Left forelimb (tissue), 1 donor: ENCODE measurements at places on chromosomes 7 and 10.

GRCh38 chr10:28984431-28984830 is 304.4 kb upstream of the LYZL1 start:
- DNase-seq = no peak

DNA sequence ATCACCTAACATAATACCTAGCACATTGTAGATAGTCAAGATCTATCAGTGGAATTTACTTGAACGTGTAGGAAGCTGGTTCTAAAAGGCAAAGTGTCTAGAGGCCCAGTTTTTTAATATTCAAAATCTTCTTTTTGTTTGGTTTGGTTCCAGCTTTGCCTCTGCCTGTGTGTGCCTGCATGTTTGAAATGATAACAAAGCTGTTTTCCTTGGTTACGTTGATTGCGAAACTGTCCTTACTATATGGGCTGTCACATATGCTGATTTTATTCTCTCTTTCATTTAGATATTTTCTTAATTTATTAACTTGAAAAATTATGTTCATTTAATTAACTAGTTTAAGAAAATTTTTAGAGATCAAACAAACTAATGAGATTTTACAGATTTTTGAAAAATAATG is 237.3 kb downstream of the SEMA3A start:
- no peak for DNase-seq

DNA sequence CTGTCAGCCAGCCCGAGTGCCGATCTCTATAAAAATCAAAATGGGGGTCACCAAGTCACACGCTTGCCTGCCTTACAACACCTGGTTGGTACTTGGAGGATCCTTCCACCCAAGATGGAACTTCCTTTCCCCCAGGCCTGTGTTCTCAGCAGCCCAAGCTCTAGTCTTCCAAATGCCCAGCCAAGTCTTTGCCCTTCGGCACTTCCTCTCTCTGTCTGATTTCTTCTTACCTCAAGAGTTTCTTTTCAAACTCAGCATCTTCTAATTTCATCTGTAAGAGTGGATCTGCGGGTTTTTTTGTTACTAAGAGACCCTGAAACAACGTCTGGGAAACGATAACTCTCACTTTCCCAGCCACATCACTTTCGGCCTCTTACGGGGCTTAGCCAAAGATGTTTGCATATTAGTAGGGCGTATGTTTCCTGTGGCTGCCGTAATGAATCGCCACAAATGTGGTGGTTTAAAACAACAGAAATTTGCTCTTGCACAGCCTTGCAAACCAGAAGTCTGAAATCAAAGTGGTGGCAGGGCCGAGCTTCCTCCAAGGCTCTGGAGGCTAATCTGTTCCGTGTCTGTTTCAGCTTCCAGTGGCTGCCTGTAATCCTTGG is 219.9 kb downstream of the TCF7L2 start:
- DNase-seq = no peak

DNA sequence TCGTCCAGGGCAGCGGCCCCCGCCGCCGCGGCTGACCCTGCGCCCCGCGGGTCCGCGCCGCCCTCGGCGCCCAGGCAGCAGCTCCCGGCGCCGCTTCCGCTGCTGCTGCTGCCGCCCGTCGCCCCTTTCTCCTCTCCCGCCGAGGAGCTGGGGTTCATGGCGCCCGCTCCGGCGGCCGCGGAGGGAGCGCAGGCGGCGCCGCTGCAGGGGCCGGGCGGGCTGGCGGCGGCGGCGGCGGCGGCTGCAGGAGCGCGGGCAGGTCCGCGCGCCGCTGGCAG is 286 bp downstream of the DGKI start:
- DNase-seq = no peak

DNA sequence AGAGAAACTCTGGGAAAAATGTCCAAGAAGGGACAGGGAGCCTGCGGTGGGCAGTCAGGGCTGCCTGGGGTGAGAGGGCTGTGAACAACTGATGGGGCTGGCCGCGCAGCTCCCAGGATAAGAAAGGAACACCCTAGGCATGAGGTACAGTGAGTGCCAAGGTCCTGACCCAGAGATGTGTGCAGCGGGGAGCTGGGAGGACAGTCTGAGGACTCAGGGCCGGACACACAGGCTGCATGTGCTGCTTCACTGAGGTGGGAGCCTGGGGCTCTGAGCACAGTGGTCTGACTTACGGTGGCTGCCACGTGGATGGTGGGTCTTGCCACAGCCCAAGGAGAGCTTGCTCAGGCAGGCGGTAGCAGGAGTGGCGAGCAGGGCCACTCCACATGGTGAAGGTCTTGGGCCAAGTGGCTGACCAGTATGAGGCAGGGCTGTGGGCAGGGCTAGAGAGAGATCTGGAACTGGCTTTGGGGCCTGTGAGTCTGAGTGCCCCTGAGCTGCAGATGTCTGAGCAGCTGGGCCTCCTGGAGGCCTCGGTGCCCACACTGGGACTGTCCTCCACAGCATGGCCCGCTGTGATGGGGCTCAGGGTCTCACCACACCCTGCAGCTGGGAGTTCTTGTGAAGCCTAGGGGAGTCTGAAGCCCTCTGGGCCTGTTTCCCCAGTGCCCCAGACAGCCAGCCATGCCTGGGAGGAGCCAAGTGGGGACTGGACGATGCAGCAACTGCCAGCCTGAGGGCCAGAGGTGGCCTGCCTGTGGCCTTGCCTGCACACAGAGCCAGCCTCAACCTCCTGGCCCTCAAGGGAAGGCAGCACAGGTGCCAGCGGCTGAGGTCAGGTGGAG is 60.3 kb downstream of the RASGEF1A start:
- peak; percentile 46 for DNase-seq

DNA sequence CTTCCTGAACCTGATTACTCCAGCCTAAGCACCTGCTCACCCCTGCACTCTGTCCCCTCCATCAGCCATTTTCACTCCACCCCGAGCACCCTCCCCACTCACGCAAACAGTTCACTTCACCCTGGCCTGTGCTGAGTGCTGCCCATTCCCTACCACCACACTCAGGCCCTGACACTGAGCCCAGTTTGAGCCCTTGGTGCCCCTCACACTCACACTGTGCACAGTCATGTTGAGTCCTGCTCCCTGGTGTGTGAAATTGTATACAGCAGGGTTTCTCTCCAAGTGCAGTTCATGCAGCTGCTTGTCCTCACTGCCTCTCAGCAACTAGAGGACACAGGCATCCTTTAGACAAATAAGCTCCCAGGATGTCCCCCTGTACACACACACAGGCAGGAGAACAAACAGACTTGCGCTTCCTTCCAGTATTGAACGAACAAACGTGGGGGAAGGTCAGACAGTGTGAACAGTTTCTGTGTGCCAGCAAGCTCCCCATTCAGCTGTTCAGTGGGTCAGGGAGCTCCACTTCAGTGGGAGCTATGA is 6.8 kb downstream of the MYO1G start:
- DNase-seq = peak; percentile 57

DNA sequence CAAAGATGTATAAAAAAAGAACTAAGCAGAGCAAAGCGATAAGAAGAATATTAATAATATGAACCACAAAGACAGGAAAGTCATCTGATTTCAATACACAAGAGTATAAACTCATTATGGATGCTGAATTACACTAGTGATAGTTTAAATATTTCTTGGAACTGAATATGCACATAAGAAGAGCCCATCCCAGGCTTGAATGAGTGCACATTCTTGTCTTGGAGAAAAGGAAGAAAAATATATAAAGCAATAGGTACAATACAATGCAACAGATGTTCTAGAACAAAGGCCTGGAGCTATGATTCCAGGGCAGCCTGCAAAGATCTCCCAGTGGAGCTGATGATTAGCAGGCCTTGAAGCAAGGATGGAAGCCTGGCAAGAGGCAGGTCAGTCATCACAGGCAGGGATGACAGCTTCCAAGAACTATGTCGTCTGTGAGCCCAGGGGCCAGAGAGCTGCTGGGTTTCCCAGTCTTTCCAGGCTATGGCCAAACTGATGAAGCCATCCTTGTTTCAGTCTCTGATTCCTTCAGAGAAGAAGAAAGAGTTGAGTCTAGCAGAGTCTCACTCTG is 277.6 kb downstream of the KCNMA1 start:
- no peak for DNase-seq

DNA sequence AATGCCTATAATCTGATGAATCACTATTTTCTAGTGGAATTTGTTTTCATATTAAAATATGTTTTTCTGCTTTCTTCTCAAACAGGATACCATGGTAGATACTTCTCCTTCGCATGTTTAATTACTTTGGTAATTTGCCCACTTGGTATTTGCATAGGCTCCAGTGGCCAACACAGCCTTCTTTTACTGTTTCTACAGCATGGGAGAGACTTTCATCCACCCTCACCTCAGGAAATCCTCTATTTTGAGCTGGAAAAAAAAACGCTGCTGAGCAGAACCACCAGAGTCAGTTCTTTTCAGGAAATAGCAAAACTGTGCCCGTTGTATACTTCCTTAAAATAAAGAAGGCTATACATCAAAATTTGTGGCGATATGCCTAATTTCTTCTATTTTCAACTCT is 213.3 kb downstream of the MDFIC start:
- no peak for DNase-seq

DNA sequence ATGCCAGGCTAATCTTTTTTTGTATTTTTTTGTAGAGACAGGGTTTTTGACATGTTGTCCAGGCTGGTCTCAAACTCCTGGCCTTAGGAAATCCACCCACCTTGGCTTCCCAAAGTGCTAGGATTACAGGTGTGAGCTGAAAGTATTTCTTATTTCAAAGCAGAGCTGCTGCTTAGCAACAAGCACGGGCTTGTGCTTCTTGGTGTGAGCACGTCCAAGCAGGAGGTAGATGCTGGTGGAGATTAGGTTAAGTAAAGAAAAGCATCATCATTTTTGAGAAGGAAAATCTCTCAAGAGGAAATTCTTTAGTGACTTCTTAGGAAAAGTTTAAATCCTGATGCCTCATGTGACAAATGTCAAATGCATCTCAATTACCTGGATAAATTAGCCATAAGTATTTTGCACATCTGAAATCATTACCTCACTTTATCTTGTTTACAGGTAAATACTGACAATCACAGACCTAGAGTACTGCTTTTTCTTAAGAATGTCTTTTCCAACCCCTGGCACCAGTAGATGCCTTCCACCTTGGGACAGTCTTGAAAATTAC is 431.8 kb upstream of the FZD8 start:
- no peak for DNase-seq

GRCh38 chr7:84629216-84629615 is 434.6 kb upstream of the SEMA3A start:
- no peak for DNase-seq

DNA sequence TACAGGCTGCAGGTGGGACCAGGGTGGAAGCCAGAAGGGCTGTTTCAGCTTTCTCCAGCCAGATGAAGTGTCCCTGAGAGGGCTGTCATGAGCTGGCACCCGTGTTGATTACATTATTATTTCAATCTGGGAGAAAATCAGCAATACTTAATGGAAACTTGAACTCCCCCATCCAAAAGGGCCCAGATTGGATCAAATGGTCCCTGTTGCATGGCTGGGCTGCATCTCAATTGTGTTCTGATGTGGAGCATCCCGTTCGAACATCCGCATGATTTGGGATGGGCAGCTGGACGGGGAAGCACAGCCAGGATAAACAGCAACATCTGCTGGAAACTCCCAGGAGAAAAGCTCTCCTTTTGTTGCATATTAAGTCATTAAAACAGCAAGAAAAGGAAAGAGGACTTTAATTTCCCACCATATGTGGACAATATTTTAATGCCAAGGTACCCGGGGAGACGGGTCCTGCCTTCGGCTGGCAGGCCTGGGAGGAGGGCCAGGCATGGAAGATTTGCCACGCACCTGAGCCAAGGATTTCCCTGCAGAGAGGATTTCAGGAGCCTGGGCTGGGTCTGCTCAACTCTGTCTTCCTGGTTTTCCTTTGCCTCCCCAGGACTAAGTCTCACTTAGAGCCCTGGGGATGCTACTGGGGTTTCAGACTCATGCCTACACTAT is 52.4 kb downstream of the NPTX2 start:
- peak; percentile 78 for DNase-seq

DNA sequence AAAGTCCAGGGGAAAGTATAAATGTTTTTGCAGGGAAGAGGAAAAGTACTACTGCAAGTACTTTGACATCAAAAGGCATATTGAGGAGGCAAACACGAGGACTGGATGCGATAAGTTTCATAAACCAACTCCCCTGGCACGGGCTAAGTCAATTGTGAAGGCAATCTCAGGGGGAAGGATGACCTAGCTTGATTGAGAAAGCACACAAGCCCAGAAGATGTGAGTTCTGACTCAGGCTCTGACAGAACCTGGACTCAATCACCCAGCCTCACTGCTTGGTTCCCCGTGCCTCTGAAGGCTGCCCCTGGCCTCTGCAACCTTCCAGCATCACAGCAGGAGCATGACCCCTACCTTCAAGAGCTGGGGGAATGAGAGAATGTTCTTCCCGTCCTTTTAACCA is 93.2 kb upstream of the ZNF438 start:
- DNase-seq = no peak

- no peak for DNase-seq
These were observed 1.9 kb downstream of the TBXAS1 start for GRCh38 chr7:139830782-139831501.

- DNase-seq = no peak
These were observed 268.3 kb downstream of the TNS3 start for GRCh38 chr7:47313564-47313963.

- no peak for DNase-seq
These were observed 800.0 kb downstream of the LRMDA start for GRCh38 chr10:76231286-76231934.

GRCh38 chr10:10855151-10855581 is 162.5 kb upstream of the CELF2 start:
- no peak for DNase-seq

DNA sequence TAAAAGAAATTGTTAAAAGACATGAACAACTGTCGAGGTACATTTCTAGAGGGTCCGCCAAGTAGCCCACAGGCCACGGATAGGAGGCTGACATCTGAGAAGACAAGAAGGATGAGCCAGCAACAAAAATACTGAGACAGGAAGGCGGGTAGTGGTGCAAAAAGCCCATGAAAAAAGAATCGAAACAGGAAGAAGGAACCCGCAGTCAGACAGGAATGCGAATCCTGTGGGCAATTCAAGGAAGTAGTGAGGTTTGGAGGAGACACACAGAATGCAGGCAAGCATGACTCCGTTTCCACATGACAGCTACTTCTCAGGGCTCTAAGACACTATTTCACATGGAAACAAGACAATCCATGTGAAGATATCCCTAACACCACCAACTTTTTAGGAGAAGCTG is 125.2 kb downstream of the DOCK4 start:
- no peak for DNase-seq

GRCh38 chr7:3592401-3593134 is 291.5 kb downstream of the SDK1 start:
- DNase-seq = no peak

- no peak for DNase-seq
These were observed 278.1 kb upstream of the TMEM229A start for GRCh38 chr7:124310934-124311390.
